Central memory CD8-positive, alpha-beta T cell (primary cell): ENCODE measurements at places on chromosomes 5 and 9.

GRCh38 chr5:178238711-178239592, 6.3 kb upstream of the PHYKPL start:
- H3K4me3 ChIP-seq = peak overlapping the region; percentile 61
- H3K36me3 ChIP-seq = peaks cover 9% of the 10 kb centered on the region
- H3K27ac ChIP-seq = peak overlapping the region; percentile 79
- no peak for DNase-seq

GRCh38 chr9:33190021-33190705, 23.0 kb upstream of the B4GALT1 start:
- H3K4me3 ChIP-seq = no peak overlapping the region
- no peak overlapping the region for H3K27ac ChIP-seq
- H3K36me3 ChIP-seq = no peaks in the 10 kb centered on the region
- H3K4me1 ChIP-seq = no peaks in the 10 kb centered on the region
- DNase-seq = no peak
- peaks cover 8% of the 10 kb centered on the region for H3K27me3 ChIP-seq

DNA sequence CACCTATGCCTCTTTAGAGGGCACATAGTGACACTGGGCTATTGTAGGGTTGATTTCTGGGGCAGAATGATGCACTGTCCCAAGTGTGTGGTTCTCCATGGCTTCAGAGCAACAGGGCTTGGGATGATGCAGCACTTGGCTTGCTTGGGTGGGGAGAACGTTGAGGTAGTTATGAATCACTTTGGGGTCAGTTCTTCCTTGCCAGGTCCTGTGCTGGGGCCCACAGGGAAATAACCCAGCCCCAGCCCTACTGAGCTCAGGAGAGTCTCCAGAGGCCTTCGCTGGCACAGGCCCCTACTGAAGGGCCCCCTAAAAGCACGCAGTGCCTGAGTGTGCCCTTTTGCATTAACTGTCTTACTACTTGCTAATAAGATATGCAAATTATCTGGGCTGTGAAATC, 24.2 kb downstream of the JADE2 start:
- no peak for DNase-seq
- H3K27ac ChIP-seq = no peak overlapping the region
- H3K4me3 ChIP-seq = no peak overlapping the region
- no peaks in the 10 kb centered on the region for H3K27me3 ChIP-seq
- peaks cover 49% of the 10 kb centered on the region for H3K4me1 ChIP-seq

- H3K4me3 ChIP-seq = no peak overlapping the region
- H3K27me3 ChIP-seq = no peaks in the 10 kb centered on the region
- no peaks in the 10 kb centered on the region for H3K36me3 ChIP-seq
- no peak for DNase-seq
- no peaks in the 10 kb centered on the region for H3K4me1 ChIP-seq
Observed at GRCh38 chr5:95667678-95668077, 15.1 kb downstream of the SPATA9 start.

GRCh38 chr5:173493846-173494245, 122.6 kb downstream of the BOD1 start:
- no peaks in the 10 kb centered on the region for H3K36me3 ChIP-seq
- no peaks in the 10 kb centered on the region for H3K4me1 ChIP-seq
- H3K27me3 ChIP-seq = peaks cover 44% of the 10 kb centered on the region
- no peak overlapping the region for H3K4me3 ChIP-seq

DNA sequence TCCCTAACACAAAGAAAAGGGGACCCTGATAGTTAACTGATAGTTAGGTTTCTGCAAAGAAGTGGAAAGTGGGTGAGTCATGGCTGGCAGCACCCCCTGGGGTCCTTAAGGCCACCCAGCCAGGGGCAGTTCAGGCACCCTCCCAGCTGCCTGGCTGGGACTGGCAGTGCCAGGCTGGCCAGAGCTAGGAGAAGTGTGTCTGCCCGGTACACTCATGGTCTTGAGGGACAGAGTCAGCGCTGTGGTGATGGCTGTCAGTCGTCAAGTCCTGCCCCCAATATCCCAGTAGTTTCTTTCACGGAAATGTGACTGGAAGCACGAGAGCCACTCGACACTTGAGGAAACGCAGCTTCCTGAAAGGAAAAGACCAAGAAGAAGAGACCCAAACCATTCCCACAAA, 22.3 kb upstream of the CNOT6 start:
- no peak for DNase-seq
- H3K27ac ChIP-seq = no peak overlapping the region
- H3K4me1 ChIP-seq = no peaks in the 10 kb centered on the region
- H3K36me3 ChIP-seq = peaks cover 2% of the 10 kb centered on the region
- no peaks in the 10 kb centered on the region for H3K27me3 ChIP-seq

DNA sequence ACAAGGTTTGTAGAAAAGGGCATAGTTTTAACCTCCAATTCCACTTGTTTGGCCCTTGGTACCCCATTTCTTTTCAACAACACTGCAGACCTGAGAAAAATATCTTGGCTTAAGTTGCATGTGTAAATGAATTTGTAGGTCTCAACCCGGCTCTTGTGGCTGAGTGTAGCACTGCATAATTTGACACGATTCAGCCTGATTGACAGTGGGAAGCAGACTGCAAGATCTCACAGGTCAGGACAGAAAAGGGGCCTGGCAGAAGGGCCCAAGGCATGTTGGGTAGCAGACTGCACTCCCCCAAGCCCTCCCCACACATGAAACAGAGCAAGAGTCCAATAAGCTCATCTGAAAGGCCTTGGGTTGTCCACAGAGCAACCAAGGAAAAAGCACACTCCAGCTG, 169.7 kb upstream of the SMARCA2 start:
- H3K27ac ChIP-seq = no peak overlapping the region
- H3K36me3 ChIP-seq = no peaks in the 10 kb centered on the region
- H3K4me1 ChIP-seq = no peaks in the 10 kb centered on the region

DNA sequence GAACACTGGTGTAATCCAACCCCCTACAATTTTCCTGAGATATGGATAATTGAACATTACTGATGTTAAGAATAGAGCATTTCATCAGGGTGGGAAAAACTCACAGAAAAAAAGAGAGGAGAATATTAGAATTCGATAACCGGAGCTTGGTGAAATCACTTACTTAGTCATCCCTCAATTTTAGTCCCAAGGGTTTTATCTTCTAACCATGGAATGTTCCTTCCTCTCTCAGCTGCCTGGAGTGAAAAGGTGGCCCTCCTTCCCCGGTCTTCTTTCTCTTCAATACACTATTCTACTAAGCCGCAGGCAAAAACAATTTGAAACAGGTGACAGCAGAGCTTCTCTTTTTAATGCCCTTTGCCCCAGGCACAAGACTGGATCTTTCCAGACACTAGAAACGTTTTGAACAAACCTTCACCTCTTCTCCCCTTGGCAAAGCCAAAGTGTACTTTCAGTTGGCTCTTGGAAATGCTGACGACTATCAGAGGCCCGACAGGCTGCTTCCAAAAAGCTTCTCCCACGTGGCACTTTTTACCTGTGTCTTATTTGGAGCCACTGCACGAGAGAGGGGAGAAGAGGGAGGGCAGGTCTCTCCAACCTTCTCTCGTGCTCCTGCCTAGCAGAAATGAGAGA, 543.9 kb downstream of the TLE1 start:
- no peak overlapping the region for H3K27ac ChIP-seq
- H3K4me1 ChIP-seq = no peaks in the 10 kb centered on the region
- no peak overlapping the region for H3K4me3 ChIP-seq
- DNase-seq = no peak
- H3K36me3 ChIP-seq = no peaks in the 10 kb centered on the region
- no peaks in the 10 kb centered on the region for H3K27me3 ChIP-seq

DNA sequence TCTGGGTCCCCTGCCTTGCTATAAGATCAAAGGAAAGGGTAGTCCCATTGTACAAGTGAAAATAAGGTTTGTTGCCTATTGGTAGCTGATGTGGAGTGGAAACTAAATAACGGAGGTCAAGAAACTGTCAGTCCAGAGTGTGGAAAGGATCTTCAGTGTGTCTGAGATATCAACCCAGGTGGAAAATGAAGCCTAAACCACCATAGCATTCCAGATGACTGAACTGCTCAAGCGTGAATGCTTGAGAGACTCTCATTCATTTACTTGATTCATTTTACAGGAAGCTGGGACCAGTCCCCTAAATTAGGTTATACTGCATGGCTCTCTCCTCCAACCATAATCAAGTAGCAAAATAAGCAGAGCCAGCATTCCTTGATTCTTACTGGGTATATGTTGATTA, 116.0 kb upstream of the SLC28A3 start:
- H3K4me1 ChIP-seq = no peaks in the 10 kb centered on the region
- H3K27me3 ChIP-seq = peaks cover 19% of the 10 kb centered on the region
- no peaks in the 10 kb centered on the region for H3K36me3 ChIP-seq
- H3K4me3 ChIP-seq = no peak overlapping the region

DNA sequence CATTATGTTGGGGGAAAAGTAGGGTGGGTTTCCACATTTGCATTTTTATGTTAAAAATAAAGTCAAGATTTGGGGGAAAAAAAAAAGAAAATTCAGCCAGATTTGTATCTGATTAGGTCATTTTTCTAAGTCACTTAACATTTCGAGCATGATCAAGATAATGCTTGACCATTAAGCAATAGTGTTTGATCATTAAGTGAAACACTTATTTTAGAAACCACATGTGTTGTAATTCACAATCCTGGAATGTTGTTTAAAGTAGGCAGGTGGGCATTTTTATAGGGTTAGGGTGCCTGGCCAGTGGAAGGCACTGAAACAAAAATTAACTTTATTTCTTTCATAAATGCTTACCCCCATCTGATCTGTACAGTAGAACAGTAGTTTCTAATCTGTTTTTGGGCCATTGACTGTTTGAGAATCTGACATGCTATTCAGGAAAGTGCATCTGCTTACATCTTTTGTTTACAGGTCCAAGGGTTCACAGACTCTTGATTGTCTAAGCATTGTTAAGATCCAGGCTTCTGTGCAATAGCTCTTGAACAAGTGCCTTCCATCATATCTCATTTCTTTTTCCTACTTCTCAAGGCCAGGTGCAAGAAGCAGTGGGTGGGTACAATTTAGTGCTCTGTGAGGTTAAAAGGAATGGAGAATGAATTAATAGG, 9.1 kb downstream of the ZCCHC9 start:
- DNase-seq = no peak
- no peak overlapping the region for H3K27ac ChIP-seq
- H3K27me3 ChIP-seq = no peaks in the 10 kb centered on the region

DNA sequence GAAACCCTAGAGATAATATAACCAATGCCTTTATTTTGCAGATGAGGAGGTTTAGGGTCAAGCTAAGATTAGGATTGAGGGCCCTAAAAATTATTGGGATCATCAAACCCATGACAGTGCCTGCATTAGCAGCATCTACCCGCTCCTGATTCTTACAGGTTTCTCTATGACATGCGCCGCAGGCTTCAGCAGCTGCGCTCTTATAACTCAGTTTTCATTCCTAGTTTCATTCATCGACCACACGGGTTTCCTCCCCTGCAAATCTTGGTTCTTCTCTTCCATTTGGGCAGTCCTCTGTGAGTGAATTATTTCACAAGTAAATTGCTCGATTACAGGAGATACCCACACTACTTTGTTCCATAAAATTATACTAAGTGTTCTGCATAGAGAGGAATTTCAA, 137.2 kb downstream of the SLC24A2 start:
- DNase-seq = no peak
- no peak overlapping the region for H3K27ac ChIP-seq
- H3K36me3 ChIP-seq = no peaks in the 10 kb centered on the region
- H3K4me3 ChIP-seq = no peak overlapping the region

- H3K4me3 ChIP-seq = no peak overlapping the region
- no peaks in the 10 kb centered on the region for H3K36me3 ChIP-seq
- peaks cover 38% of the 10 kb centered on the region for H3K27me3 ChIP-seq
- H3K4me1 ChIP-seq = peaks cover 14% of the 10 kb centered on the region
- DNase-seq = no peak
Observed at GRCh38 chr9:133234577-133235322, 25.7 kb upstream of the OBP2B start.

- H3K36me3 ChIP-seq = no peaks in the 10 kb centered on the region
- H3K27ac ChIP-seq = no peak overlapping the region
- no peaks in the 10 kb centered on the region for H3K27me3 ChIP-seq
- no peaks in the 10 kb centered on the region for H3K4me1 ChIP-seq
- DNase-seq = no peak
Observed at GRCh38 chr9:108167136-108167900, 677.7 kb upstream of the KLF4 start.

DNA sequence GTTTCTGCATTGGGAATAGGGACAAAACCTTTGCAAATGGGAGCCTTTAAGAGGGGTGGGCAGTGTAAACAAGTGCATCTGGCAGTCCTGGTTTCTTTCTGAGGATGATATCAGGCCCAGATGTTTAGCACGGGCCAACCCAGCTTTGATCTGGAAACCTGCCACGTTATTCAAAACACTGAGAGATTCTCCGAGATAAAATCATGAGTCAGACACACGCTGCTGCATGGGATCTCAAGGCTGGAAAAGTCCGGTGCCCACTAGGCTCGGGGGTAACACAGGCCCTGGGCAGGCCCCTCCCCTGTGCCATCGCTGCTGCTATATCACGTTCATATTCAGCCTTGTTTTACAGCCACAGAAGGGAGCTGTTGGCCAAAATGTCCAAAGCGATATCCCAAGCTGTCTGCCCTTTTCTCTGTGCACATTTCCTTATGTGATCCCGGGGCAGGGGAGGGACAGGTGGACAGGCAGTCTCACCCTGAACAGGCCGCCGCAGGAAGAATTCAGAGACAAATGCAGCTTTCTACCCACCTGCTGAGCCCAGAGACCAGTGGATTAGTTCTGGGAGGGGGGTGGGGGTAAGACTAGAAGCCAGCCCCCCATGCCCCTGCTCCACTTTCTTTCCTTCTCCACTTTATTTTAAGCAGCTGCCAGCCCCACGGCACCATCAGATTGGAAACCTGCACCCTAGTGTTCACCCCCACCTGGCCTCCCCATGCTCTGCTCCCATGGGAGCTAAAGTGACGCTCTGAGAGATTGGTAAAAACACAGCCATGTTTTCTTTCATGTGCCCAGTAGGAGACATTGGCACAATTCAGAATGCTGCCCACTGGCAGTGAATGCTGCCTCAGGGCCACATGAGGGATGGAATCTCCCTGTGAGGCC, 63.1 kb downstream of the TMOD1 start:
- peaks cover 16% of the 10 kb centered on the region for H3K27me3 ChIP-seq
- no peak overlapping the region for H3K4me3 ChIP-seq
- DNase-seq = no peak
- no peaks in the 10 kb centered on the region for H3K4me1 ChIP-seq
- H3K36me3 ChIP-seq = no peaks in the 10 kb centered on the region
- no peak overlapping the region for H3K27ac ChIP-seq

DNA sequence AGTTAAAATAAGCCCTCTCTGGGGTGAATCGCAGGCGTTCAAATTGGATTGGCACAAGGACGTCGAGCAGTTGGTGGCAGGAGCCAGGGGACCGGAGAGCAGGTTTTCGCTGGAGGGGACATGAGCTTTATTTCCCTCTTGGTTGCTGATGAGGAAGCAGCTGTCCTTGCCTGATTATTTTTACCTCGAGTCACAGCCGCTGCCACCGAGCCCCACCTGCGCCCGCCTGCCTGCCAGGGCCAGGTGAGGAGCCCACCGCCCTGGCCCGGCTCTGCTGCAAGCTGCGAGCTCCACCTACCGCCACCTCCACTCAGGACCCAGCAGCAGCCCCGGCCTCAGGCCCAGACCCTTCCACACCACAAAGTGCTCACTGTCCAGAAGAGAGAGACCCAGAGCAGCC, 9.0 kb upstream of the ADGRD2 start:
- no peaks in the 10 kb centered on the region for H3K36me3 ChIP-seq
- no peak overlapping the region for H3K27ac ChIP-seq
- peaks cover 53% of the 10 kb centered on the region for H3K27me3 ChIP-seq
- no peak overlapping the region for H3K4me3 ChIP-seq
- DNase-seq = no peak
